Activated CD4-positive, CD25-positive, alpha-beta regulatory T cell (primary cell): ENCODE measurements at places on chromosomes 5 and 9.

- no peak for DNase-seq
Measured at GRCh38 chr9:79257228-79257781, 314.5 kb upstream of the TLE4 start.

GRCh38 chr9:6184749-6185645 lies 30.6 kb upstream of the IL33 start:
- no peak for DNase-seq

DNA sequence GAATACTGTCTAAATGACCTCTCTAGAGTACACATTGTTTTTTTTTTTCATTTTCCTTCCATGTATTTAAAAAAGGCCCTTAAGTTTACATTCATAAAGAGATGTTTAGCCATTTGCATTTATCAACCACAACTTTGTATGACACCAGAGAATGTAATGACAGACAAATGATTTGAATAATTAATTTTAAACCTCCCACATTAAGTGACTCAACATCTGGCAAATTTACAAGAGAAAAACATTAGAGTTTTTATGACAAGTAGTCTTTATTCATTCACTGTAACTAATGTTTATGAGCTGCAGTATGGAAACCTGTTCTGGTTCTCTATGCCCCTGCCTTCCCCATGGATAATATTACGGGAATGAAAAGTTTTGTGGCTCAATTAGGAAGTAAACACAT lies 1093.8 kb upstream of the CDH9 start:
- DNase-seq, result no peak

DNA sequence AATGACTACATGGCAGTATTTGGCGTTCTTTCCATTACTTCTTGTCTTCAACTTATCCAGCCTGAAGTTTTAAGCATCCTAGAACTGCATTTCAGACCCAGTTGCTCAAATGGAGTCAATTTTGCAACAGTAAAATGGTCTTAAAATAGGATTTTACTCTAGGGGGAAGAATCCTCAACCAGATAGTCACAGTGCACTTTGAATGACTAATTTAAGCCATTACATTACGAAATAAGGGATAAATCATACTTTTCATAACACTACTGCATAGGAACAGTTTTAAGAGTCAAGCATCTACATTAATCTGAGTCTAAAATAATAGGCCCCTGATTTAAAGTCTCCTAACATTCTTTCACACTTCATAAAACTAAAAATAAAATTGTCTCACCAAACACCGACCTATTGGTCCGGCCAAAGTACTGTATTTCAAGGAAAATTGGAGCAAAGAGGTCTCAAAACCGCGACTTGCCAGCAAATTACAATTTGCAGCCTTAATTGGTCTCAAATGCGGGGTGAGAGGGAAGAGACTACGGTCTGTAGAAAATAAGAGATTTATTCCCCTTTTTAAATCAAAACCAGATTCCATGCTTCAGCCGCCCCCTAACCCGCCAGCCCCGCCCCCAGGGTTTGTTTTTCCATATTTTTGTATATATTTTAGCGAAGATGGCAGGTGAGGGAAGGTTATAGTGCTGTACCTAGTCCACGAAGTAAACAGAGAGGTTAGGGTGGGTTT lies 1.2 kb upstream of the SMARCA2 start:
- DNase-seq, result no peak

DNA sequence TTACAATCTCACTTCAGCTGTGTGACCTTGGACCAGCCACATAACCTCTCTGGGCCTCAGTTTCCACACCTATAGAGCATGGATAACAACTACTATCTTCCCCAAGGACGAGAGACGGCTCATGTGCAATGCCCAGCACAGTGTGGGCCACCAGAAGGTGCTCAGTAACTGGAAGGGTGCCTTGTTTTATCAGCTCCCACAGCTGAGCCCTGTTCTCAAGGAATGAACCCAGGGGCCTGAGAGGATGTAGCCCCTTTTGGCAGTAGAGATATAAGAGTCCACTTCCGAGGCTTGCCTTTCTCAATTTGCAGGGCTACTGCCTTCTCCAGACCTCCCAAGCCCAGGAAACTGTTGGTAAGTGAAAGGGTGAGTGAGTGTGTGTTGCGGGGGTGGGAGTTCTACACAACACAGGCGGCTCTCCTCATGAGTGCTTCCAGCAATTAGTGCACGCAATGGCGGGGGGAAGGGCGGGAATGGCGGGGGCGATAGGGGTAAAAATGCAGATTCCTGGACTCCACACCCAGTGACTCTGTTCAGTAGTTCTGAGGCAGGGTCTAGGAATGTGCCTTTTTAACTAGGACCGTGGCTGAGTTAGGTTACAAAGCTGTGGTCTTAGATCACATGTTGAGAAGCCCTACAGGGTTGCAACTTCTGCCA lies 185.1 kb downstream of the FSTL4 start:
- no peak for DNase-seq

DNA sequence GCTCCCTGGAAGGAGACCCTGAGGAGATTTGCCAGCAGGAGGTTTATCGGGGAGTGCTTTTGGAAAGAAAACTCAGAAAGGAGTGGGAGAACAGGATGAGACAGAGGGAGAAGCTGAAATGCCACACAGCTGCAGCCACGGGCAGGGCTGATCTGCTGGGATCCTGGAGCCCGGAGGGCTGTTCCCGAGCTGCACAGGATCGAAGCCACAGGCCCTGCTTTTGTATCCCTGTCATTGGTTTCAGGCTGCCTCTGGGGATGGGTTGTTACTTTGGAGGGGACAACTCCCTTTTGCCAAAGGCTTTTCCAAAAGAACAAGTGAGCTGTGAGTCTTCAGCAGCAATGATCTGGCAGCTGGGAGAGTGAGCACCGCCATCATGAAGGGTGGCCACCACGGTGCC lies 152.5 kb upstream of the PTCH1 start:
- DNase-seq, result no peak

GRCh38 chr5:44646016-44646415 lies 162.7 kb upstream of the MRPS30 start:
- DNase-seq, result no peak

DNA sequence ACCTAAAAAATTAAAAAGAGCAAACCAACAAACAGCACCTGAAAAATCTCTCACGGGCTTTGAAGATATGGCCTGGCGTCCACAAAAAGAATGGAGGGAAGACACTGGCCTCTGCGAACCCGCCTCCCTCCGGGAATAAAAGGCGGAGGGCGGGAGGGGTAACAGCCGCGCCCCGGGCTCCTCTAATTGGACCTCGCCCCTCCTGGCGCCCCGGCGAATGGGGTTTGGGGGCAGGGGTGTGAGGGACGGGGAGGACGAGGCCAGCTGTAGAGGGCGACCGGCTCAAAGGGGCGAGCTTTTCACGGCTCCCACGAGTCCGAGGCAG lies 753 bp downstream of the FANCC start:
- no peak for DNase-seq

GRCh38 chr5:78534148-78534904 lies 114.2 kb downstream of the LHFPL2 start:
- no peak for DNase-seq

GRCh38 chr9:126125177-126125576 lies 201.5 kb upstream of the MVB12B start:
- no peak for DNase-seq

DNA sequence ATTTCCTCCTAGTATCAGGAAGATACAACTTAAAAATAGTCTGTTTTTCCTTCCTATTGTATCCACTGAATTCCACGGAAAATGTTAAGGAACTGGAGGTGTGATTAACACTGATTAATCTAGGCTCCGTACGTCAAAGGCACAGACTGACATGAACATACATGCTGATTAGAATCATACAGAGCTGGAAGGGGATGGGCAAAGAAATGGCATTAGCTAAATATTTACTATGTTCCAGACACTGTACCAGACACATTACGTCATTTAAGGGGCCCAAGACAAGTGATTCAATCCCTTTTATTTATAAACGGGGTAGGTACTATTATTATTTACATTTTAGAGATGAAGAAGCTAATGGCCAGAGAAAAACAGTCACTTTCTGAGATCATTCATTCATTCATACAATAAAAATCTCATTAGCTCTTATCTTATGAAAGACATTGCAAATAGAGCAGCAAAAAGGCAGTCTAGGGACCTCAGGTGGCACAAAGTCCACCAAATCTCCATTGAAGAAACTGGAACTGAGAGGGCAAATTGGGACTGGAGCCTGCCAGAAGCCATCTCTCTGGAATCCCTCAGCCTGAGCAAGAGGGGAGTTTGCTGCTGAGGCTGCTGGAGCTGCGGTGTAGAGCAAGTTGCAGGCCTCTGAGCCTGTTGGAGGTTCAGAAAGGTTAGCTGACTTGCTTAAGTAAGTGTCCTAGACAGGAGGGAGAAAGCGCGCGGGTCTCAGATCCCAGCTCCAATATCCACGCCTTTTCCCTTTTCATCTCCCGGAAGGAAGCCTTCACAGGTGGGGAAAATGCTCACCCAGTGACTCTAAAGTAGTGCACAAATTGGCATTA lies 1.6 kb upstream of the TGFBR1 start:
- DNase-seq, result no peak

DNA sequence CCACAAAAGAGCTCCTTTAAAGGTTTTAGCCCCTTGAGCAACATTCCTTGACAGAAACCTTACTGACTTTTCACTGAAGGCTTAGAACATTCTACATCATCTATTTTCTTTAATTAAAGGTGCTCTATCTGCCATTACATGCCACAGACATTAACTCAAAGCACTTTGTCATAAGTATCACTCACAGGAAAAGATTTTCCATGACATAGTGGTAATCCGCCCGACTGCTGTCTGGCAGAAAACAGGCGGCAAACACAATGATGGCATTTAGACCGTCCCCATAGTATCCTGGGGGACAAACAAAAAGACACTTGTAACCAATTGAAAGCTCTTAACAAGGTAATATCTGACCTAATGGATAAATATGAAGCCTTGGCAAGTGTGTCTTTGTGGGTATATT lies 126.2 kb upstream of the PCA3 start:
- DNase-seq, result no peak

DNA sequence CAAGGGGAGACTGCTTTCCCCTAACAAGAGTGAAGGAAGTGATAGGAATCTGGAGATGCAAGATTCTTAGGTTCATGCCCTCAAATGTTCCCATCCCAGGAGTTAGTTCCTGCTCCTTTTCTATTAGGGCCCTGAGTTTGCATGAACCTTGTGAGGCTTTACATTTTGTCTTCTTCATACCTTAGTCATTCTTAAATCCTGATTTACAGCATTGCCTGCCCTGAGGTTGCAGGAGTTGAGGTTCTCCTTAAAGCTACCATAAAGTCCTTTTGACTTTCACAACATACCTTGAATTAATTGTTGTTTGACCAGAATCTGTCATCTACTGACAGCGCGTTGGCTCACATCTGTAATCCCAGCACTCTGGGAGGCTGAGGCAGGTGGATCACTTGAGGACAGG lies 151.5 kb upstream of the ABCA1 start:
- no peak for DNase-seq
